Left kidney (tissue), 8 donors: ENCODE measurements at places on chromosomes 5 and 9.

- no peak for DNase-seq
These were observed 115.6 kb downstream of the TTC39B start for GRCh38 chr9:15191378-15191777.

DNA sequence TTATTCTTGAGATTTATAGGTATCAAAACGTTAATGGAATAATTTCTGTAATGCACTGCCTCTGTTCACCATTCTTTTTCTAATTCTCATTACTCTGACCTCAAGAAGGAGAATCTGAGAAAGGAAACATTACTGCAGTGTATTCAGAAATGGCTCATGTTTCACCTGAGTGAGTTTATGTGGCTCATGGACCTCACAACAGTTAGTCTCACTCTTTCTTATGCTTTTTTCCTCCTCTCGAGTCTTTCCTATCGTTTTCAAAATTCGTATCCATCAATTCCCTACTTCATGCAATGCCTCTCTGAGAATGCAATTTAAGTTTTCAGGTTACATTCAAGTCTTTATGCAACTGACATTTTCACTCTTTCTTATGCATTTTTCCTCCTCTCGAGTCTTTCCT is 9.6 kb downstream of the CDH10 start:
- no peak for DNase-seq

DNA sequence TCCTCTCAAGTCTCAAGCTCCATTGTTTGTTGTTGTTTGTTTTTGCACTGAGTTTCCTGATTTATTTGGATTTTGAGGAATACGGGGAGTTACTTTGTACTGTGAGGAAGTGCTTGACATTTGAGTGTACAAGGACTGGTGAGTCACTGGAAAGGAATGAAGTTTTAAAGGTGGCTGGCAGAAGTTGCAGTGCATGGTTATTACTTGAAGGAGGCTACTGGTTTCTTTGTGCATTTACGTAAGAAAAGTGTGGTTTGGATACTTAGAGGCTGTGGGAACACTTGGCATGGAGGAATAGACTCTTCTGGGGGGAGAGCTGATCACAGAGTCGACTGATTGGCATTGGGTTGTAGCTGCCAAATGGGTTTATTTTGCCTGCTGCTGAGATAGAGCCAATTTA is 919.0 kb downstream of the TAF11L14 start:
- DNase-seq = no peak

- DNase-seq = no peak
These were observed 524.2 kb downstream of the SPATA31D1 start for GRCh38 chr9:82512728-82513127.

GRCh38 chr5:135245521-135246499 is 153.2 kb downstream of the MACROH2A1 start:
- DNase-seq = no peak

- no peak for DNase-seq
These were observed 7.8 kb upstream of the MTMR12 start for GRCh38 chr5:32320576-32320975.

- DNase-seq = no peak
These were observed 78.0 kb upstream of the TGFBR1 start for GRCh38 chr9:99026956-99027298.

GRCh38 chr5:67465537-67466207 is 269.1 kb upstream of the CD180 start:
- DNase-seq = no peak

- no peak for DNase-seq
These were observed 353.9 kb upstream of the PAPPA start for GRCh38 chr9:115799734-115800133.

- DNase-seq = no peak
These were observed 83.8 kb downstream of the ANKRD31 start for GRCh38 chr5:75152860-75153259.

GRCh38 chr5:56951126-56951945 is 587 bp downstream of the MIER3 start:
- peak; percentile 39 for DNase-seq

GRCh38 chr5:4068171-4068570 is 472.5 kb downstream of the IRX1 start:
- DNase-seq = no peak

GRCh38 chr5:158635565-158635964 is 464.2 kb downstream of the EBF1 start:
- DNase-seq = no peak

DNA sequence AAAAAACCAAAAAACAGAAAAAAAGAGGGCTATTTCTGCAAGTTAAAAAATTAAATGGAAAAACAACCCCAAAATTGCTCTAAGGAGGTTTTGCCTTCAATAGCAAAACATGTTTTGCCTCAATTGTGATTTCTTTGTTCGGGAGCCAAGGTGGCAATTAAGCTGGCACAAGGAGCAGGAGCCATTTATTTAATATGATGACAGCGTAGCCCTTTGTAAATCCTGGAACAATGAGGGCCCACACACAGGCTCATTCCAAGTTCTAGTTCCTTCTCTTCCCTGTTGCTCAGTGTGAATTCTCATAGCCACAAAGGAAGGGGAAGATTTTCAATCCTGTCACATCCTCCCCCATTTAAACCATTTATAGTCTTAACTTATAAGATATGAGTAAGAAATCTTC is 353.2 kb downstream of the PDE4D start:
- no peak for DNase-seq

- no peak for DNase-seq
These were observed 57.2 kb upstream of the CNOT6 start for GRCh38 chr5:180436936-180437335.

DNA sequence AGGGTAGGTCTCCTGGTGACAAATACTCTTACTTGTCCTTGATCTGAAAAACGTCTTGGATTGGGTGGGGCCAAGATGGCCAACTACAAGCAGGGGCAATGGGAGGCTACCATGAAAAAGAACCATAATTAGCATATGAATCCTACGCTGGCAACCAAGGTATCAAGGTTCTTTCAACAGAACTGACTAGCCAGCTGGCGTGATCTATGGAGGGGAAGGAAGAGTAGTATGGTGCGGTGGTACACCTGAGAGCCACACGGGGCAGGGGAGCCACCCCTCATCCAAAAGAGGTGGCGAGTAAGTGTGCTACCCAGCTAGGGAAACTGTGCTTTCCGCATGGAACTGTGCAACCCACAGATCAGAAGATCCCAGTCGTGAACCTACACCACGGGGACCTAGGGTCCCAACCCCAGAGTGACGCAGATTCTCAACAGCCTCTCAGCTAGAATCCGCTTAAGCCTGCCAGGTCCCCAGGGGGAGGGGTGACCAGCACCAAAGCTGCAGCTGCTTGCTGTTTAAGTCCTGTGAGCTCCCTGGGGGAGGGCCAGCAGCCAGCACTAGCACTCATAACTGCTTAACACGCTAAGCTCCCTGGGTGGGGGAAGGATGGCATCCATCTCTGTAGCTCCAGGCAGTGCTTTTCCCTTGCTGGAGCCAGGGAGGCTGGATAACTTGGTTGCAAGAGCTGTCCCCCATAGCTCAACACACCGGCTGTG is 334.8 kb downstream of the FBXL17 start:
- no peak for DNase-seq

- no peak for DNase-seq
These were observed 81.7 kb downstream of the ADAMTS2 start for GRCh38 chr5:179263391-179264052.

- no peak for DNase-seq
These were observed 6.2 kb upstream of the SCAMP1 start for GRCh38 chr5:78354066-78354670.

DNA sequence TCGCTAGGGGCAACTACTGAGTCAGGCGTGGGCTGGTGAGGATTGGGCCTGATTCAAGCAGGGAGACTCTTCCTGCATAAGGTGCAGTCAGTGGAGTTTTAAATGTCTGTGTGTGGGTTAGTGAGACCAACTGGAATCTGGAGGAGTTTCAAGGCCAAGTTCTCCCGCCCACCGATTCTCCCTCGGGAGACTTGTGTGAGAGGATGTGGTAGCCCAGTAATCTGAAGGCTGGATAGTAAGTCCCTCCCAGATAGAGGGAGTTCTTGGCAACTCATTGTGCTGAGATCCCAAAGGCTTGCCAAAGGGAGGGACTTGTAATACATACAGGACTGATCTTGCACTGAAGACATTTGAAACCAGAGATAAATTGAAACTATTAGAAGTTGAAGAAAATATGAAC is 51.8 kb downstream of the WDR36 start:
- DNase-seq = no peak

DNA sequence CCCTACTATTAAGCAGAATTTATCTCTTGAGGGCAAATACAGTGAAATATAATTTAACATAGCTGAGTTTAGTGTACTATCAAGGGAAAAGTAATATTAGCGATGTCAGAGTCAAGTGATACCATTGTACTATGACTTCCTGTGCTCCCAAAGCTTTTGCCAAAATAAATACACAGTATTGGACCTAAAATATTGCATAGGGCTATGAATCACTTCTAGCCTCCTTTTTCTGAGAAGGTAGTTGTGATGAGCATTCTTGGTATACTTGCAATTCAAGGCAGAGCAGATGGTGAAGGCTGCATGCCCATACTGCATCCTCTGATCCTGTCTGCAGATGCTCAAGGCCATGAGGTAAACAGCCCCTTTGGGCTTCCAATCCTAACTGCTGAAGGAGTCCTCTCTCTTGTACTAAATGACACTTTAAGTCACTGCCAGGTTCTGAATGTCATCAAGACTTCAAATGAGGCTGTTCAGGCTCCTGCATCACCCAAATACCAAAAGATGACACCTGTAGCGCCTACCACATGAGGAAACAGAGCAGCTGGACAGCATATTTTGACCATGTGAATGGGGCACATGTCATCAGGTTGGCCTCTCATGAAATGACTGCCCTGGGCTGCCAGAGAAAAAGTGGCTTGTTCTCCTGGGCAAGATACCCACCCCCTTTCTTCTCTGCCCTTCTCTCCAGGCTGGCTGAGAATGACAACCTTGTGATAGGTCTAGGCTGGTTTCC is 29.7 kb upstream of the PPP2CA start:
- no peak for DNase-seq

DNA sequence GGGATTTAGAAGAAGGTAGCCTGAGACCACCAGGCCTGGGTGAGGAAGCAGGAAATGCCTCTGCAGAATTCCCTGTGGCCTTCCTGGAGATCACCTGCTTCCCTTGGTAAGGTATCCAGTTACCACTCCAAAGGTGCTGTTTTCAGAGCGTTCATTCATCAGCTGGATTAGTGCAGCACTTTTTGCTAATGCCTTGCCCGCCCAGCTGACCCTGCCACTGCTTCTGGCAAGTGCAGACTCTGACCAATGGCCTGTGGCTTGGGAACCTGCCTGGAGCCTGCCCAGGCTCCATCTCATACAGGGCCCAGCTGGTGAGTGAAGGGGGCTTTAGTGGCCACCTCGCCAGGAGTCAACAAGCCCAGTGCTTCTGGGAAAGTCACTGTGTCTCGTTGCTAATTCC is 48.6 kb downstream of the FOXI1 start:
- no peak for DNase-seq

GRCh38 chr5:14379739-14380497 is 201.7 kb upstream of the OTULINL start:
- DNase-seq = no peak

DNA sequence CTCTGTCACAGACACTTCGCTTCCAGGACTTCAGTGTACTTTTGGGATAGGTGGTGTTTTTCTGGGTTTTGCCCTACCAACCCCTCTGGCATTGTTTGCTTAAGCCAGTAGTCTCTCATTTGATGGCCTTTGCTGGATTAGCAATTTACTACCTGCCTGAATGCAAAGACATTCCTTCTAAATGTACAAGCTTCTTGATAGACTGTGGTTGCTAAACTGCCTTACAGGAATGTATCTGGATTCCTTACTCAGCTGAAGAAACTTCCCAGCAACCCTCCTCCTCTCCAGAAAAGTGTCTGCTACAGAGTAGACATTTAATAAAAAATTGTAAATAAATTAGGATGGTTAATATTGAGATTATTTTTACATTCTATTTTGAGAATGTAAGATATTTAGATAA is 1916.7 kb downstream of the EFNA5 start:
- DNase-seq = no peak

DNA sequence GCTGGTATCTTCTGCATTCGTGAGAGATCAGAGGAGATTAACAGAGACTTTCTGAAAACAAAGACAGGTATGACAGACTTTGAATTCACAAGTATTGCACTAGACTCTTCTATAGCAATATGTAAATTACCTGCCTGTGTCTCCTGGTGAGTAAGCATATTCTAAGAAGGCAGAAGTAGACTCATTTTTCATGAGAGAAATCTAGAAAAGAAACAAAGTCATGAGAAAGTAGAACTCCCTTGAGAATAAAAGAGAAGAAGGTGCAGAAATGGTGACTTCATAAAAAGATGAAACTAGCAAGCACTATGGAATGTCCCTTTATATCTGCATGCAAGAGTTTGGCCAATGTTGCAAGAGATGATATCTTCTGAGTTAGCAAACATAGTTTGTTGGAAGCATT is 419.8 kb downstream of the DMRT2 start:
- DNase-seq = no peak

GRCh38 chr5:78650531-78650930 is 2.0 kb upstream of the LHFPL2 start:
- no peak for DNase-seq

GRCh38 chr9:3497401-3497800 is 28.4 kb downstream of the RFX3 start:
- DNase-seq = no peak

GRCh38 chr9:37840560-37841194 is 40.1 kb downstream of the DCAF10 start:
- no peak for DNase-seq

DNA sequence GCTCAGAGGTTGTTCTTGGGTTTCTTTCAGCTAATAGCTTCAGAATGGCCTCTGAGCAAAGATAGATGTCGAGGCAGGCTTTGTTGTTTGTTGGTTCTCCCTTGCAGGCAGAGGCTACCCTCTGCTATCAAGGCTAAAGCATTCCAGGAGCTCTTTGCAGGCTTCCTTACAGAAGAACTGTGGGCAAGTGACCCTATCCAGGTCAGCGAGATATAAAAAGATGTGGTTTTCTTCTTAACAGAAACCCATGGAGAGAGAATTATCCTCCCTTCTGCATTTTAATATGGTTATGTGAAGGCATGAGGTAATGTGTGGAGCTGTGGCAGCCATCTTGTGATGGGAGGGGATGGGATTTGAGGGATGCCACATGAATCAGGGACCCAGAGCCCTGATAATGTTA is 67.0 kb downstream of the TLE4 start:
- no peak for DNase-seq

GRCh38 chr9:130854092-130854491 is 19.0 kb downstream of the ABL1 start:
- no peak for DNase-seq

GRCh38 chr5:1663186-1663585 is 136.5 kb downstream of the MRPL36 start:
- DNase-seq = no peak

- peak; percentile 63 for DNase-seq
These were observed 656.5 kb downstream of the BNC2 start for GRCh38 chr9:16213781-16214515.

DNA sequence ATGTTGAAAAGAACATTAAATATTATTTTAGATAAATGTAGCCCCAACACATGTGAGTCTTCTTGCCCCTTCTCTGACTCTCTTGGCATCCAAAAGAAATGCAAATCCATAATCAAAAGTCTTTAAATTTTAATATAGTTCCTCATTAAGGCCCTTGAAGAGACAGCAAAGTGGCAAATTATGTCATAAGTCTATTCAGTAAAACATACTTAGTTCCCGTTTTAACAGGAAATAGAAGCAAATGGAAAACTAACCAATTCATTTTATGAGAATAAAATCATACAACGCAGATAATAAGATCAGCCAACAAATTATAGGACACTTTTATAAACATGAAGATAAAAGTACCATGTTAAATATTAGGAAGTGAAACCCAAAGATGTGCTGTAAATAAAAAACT is 20.1 kb upstream of the IFNB1 start:
- DNase-seq = no peak
